Lung microvascular endothelial cell (primary cell): ENCODE measurements at places on chromosomes 5 and 9. TPM values are rescaled to one million over a fixed set of nuclear protein-coding genes. Genes with fewer than 3 reads are reported as not detected.
A peak's percentile ranks its signal among the peaks of the same experiment; 100 is the strongest.

NXNL2 gene
- under 0.01 and 0.79 TPM in 2 replicates for total RNA-seq

GRCh38 chr5:3181671-3182070, 414.0 kb upstream of the IRX1 start:
- DNase-seq = no peak

DNA sequence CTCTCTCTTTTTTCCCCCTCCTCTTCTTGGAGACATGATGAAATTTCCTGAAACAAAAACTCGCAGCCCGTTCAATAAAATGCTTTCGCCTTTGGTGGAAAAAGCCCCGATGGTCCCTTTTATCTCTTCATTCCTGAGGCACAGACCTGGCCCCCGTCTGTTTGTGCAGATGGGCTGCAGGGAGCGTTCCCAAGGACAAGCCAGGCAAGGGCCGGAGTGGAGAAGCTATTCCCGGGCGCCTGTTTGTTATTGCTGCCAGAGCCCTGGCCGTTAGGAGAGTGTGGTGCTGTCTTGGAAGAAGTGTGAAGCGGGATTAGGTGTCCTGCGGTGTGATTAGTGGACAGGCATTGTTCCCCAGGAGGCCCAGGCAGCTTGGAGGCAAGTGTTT, 71.9 kb downstream of the SMIM23 start:
- no peak for DNase-seq

DNA sequence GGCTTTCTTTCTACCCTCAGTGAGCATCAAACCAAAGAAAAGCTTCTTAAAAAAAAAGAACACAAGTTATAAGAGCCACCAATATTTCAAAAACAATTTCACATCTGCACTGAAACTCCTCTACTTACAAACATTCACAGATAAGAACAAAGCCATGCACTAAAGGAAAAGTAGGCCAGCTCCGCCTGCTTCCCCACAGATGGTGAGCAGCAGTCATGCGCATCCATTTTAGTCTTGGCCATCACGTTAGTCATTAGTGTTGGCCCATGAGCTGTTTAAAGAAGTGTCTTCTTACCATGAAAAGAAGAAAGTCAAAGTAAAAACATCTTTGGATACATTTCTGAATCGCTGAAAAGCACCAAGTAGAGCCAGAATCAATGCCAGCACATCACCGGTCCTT, 40.0 kb upstream of the SMIM23 start:
- DNase-seq = no peak

DNA sequence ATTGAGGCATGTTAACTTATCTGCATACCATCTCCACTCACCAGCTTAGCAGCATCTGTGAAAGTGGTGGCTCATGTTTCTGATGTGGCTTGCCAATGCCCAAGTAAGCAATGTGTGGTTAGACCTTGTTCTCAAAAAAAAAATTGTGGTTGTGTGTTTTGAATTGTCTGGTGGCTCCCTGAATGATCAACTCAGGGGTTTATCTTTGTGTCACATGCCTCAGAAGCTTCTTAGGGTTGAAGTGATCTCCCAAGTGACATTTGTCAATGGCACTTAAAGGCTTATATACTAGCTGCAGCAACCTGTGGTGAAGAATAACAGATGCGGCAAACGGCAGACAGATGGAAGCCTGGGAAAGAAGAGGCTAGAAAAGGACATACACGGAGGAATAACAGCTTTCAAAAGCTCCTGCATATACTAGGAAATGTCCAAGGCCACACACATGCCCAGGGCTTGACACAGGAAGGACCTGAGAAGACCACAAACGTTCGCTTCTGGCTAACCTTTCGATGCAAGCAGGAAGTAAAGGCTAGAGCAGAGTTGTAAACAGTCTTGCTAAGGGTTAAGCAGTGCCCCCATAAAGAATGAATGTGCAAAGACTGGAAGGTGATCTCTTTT, 42.2 kb upstream of the FSD1L start:
- DNase-seq = peak; percentile 4

GRCh38 chr5:1975898-1976765, 93.4 kb upstream of the IRX4 start:
- DNase-seq = no peak

CSF2 gene
- 0.20 and 0.22 TPM in 2 replicates for total RNA-seq

DNA sequence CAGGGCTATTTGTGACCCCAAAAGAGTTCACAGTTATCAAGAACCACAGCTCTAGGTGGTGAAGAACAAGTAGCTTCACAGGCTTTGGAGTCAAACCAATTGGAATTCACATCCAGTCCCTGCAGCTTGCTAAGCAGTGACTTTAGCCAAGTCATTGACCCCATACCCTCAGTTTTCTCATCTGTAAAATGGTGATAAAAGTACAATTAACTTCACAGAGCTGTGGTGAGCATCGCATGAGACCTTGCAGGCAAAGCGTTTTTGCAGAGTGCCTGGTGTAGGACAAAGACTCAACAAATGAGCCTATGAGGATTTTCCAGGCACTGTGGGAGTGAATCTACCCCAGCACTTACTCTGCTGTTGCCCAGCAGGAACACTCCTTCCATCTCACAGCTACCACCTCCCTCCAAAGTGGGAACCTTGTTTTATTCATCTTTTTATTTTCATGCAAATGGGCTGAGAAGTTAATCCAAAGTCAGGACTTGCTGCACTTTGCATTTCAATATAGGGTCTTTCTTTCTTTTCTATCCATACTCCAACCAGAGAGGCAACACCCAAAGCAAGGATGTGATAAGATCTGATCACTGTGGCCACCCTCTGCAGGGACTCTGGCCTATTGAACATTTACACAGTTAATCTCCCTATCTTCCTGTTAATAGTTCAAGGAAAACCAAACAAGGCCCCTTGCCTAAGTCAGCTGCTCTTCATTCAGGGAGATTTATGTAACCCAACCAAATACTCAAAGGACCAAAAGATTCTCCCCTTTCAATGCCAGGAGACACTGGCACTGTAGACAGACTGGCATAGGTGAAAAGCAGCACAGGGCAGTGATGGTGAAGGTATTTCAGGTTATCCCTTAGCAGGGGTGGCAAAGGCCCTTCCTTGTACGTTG, 41.9 kb downstream of the ABCA1 start:
- no peak for DNase-seq

PCDHA2 gene
- total RNA-seq = under 0.01 TPM in 2 replicates

CARTPT gene
- not detected in 2 replicates for total RNA-seq

DNA sequence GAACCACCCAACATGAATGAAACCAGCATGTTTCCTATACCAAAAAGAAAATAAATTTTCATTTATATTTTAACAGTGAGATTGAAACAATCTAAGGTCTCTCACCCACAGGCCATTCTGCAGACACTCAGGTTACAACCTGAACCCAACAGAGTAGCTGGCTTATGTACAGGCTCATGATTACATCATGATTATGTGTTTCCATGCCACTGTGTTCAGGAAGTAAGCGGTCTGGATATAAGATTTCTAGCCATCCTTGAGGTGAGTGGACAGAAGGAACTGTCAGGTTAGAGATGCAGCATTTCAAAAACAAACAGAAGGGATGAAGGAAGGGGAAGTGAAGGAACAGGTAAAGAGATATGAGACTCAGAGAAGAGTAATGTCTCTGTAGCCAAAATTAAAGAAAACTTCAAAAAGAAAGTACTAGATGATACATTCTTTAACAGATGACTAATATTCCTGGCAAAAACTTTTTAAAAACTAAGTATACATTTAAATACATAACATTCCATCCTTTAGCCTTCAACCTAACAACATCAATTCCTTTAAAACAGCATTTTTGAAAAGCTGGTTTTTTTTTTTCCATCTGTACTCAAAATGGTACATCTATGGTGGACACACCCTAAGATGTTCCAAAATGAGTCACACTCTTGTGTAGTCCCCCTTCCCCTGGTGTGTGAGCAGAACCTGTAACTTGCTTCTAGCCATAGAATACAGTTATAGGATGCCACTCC, 119.8 kb downstream of the LPAR1 start:
- peak; percentile 7 for DNase-seq

DNA sequence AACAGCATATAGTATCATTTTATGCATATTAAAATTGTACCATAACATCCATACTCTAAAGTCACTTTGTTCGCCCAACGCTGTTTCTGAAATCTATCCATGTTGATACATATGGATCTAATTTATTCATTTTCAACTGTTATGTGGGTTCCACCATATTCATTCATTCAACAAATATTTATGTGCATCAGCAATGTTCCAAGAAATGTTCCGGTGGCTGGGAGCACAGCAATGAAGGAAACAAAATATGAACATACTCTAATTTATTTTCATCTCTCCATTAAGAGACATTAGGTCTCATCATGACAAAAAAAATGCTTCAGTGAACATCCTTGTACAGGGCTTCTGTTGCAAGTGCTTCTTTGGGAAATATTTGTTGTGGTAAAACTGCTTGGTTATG, 75.4 kb downstream of the MARCHF3 start:
- no peak for DNase-seq

- DNase-seq = peak; percentile 67
These were observed 61.8 kb downstream of the ABCA1 start for GRCh38 chr9:104866191-104866590.

ACTBL2 gene
- total RNA-seq = under 0.01 TPM in 1 of 2 replicates, not detected in the other

GRCh38 chr9:5644501-5644900, 15.6 kb downstream of the RIC1 start:
- no peak for DNase-seq

DNA sequence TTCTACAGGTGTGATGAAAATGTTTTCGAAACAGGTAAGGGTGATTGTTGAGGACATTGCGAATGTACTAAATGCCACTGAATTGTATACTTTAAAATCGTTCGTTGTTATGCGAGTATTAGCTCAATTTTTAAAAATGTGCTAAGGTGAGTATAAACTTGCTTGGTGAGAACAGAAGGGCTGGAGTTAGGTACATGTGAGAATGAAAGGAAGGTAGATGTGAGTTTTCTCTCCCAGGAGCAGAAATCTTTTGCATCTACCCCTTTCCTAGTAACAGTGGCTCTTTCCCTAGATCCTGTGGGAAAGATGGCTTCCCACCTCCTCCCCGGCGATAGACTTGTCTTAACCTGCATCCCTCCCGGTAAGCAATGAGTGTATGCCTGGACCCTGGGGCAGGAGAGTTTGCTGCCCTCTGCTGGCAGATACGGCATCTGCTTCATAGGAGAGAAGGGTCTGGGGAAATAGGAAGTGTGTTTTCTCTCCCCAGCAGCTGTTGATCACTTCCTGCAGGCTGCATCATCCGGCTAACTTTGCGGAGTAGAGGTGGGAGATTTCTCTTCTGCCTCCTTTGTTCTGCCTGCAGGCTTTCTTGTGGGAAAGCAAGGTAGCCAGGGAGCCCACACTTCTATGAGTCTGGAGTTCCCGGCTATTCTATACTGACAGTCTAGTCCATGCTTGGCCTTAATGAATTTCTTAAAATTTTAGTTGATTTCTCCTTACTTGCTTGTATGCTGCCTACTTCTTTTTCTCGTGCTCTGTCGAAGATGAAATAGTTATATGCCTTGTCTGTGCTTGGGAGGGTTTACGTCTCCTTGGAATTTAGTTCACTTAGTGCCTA, 373.3 kb upstream of the SEMA6A start:
- peak; percentile 1 for DNase-seq

GRIA1 gene
- not detected in 2 replicates for total RNA-seq

DNA sequence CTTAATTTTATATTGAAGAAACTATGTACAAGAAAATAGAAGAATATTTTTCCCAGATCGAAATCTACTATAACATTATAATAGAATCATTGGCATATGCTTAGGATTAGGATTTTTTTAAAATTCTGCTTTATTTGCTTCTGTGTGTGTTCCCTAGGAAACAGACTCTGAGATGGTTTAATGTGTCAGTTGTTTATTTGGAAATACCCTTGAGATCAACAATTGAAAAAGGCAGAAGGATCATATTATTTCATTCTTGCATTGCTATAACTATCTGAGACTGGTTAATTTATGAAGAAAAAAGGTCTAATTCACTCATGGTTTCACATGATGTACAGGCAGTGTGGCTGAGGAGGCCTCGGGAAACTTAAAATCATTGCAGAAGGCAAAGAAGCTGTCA, 622.6 kb downstream of the PRR16 start:
- DNase-seq = no peak

DMXL1 gene
- total RNA-seq = 19.6 and 21.8 TPM in 2 replicates

DNA sequence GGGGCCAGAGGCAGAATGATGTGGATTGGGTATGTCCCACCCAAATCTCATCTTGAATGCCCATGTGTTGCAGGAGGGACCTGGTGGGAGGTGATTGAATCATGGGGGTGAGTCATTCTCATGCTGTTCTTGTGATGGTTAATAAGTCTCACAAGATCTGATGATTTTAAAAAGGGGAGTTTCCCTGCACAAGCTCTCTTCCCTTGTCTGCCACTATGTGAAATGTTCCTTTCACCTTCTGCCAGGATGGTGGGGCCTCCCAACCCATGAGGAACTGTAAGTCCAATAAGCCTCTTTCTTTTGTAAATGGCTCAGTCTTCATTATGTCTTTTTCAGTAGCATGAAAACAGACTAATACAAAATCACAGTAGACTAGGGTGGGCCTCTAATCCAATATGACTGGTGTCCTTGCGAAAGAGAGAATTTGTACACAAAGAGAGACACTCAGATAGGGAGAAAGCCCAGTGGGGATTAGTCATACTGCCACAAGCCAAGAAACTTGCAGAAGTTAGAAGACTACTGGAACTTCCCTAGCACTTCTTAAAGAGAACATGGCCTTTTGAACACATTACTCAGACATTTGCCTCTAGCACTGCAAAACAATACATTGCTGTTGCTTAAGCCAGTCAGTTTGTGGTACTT, 68.4 kb downstream of the ANXA1 start:
- no peak for DNase-seq

TSSK1B gene
- total RNA-seq = not detected in 2 replicates

FGF10 gene
- not detected in 2 replicates for total RNA-seq

DNA sequence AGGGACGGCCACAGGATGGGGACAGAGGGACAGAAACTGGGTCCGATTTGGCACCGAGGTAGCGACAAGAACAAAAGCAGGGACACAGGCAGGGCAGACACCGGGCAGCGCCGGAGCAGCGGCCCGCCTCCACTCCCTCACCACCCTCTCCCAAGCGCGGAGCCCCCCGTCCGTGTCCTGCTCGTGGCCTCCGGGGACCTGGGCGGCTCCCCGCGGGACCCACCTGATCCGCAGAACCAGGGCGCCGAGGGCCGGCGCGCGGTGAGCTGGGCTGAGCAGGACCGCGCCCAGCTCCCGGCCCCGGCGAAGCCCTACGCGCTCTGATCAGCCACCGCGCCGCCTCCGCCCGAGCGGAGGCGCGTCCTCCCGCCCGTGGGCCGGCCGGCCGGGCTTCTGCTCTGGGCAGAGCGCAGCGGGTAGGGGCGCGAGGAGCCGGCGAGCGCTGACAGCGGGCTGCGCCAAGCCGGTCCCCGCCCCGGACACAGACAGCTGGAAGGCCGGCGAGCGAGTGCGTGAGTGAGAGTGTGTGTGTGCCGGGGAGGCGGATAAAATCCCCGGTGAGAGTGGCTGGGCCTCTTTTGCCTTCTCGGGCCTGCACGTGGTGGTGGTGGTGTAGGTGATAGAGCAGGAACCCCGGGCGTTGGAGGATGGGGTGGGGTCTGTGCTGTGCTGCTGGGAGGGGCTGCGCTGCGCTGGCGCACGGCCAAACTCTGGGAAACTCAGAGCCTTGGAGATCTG, at the start of gene GGTA1:
Gene GGTA1, minus strand, starts transcription at position 418 of the 738 bp plus-strand sequence. CDS start 31,922 bp downstream, outside the sequence.
- DNase-seq = peak; percentile 71

CCIN gene
- total RNA-seq = under 0.01 and 0.22 TPM in 2 replicates

- DNase-seq = no peak
These were observed 115.9 kb downstream of the ATPSCKMT start for GRCh38 chr5:10133830-10134229.

FAT2 gene
- total RNA-seq = not detected in 2 replicates

COL5A1 gene
- 2.8 and 8.3 TPM in 2 replicates for total RNA-seq
